ENCODE measurements at places on chromosomes 7 and 10. TPM values are rescaled to one million over a fixed set of nuclear protein-coding genes. Genes with fewer than 3 reads are reported as not detected.

FIGNL1 gene
- 12.1 TPM for total RNA-seq

SBDS gene
- 57.4 TPM for total RNA-seq

DNA sequence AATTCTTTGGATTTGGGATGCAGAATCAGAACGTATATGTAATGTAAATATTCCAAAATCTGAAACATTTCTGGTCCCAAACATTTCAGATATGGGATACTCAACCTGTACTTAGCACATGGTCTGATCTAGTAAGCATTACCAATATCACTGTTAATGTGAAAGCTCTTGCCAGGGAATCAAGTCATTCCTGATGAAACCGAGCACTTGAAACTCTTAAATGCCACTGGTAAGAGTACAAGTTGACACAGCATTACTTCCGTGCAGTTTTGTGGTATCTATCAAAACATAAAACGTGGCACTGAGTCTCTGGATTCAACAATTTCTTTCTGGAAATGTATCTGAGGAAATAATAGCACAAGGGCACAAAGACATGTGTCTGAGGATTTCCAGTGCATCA, 155.7 kb downstream of the RTKN2 start:
- no peak for DNase-seq

- no peak for DNase-seq
Observed at GRCh38 chr7:146355216-146355615, 238.6 kb downstream of the CNTNAP2 start.

DNA sequence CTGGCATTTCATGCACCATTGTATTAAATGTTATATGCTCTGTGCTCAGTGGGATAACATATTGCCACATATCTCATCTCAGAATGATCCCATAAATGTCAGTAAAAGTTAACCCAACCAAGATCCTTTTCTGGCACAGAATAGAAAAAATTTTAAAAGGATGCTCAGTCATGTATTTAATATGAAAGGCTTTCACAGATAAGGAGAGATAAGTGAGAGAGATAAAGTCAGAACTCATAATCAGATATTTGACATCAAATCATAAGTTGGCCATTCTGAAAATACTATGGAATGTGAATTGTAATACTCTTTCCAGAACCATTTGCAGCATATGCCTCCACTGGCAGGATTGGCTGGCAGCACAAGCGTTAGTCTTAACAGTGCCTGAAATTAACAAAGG, 38.5 kb downstream of the PLEKHA8 start:
- DNase-seq = no peak

Measured in spleen (tissue), 13 donors.